ENCODE measurements at places on chromosomes 2 and 18. TPM values are rescaled to one million over a fixed set of nuclear protein-coding genes. Genes with fewer than 3 reads are reported as not detected.

The ASAP2 gene
- total RNA-seq = 59.6 TPM

The SOCS6 gene
- 42.3 TPM for total RNA-seq

The SLC40A1 gene
- 98.0 TPM for total RNA-seq

The LPIN1 gene
- 36.3 TPM for total RNA-seq

The SPDYA gene
- 0.56 TPM for total RNA-seq

The ANTXR1 gene
- 0.68 TPM for total RNA-seq

The C2orf66 gene
- total RNA-seq = 0.14 TPM

The RAD51AP2 gene
- not detected for total RNA-seq

The VSNL1 gene
- total RNA-seq = not detected

The CTDP1 gene
- 31.1 TPM for total RNA-seq

The RESP18 gene
- total RNA-seq = not detected

The IL1A gene
- under 0.01 TPM for total RNA-seq

The CPS1 gene
- 0.85 TPM for total RNA-seq

The MAP3K19 gene
- total RNA-seq = not detected

The FRZB gene
- 0.68 TPM for total RNA-seq

The MYCN gene
- 19.6 TPM for total RNA-seq

The UGT1A4 gene
- not detected for total RNA-seq

The UGT1A10 gene
- not detected for total RNA-seq

The MC4R gene
- total RNA-seq = not detected

The PAX8 gene
- total RNA-seq = 0.68 TPM

The CACNB4 gene
- 0.17 TPM for total RNA-seq

The LCT gene
- total RNA-seq = under 0.01 TPM

The RBFA gene
- total RNA-seq = 17.2 TPM

The CTAGE1 gene
- not detected for total RNA-seq

The SDC1 gene
- total RNA-seq = 1.4 TPM

The MAB21L4 gene
- total RNA-seq = not detected

The CYP27C1 gene
- total RNA-seq = not detected

The PNO1 gene
- 17.5 TPM for total RNA-seq

The FAM237A gene
- total RNA-seq = not detected

The RAB27B gene
- total RNA-seq = under 0.01 TPM

The UGT1A3 gene
- not detected for total RNA-seq

The GLI2 gene
- not detected for total RNA-seq

The COL5A2 gene
- total RNA-seq = 72.6 TPM

The CDK15 gene
- total RNA-seq = not detected

The SCN7A gene
- total RNA-seq = not detected

The CYS1 gene
- total RNA-seq = 1.2 TPM

The CFAP65 gene
- total RNA-seq = not detected

The RUFY4 gene
- total RNA-seq = not detected

Measured in dermis blood vessel endothelial cell (primary cell).